Stimulated activated CD8-positive, alpha-beta memory T cell treated with anti-CD3 and anti-CD28 coated beads, Interleukin-4, amount 100 ng/mL, for 4 hours (primary cell): ENCODE measurements at places on chromosomes 11 and 22.

- no peak for DNase-seq
Measured at GRCh38 chr22:42299586-42300258, 29.3 kb upstream of the TCF20 start.

DNA sequence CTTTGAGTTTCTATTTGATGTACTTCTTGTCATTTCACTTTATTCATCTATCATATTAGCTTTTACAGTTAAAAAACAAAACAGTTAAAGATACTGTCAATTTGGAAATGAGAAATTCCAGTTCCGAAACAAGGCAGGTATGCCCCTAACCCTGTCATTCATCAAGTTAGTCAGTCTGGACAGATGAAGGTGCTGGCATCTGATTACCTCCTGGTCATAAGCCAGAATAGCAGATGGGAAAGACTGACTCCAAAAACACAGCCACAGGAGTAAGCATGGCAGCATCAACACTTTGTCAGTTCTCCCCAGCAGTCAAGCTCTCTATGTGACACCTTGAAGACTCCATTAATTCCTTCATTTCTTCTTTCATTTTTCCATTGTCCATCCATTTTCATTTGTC lies 4.3 kb downstream of the LRRC51 start:
- DNase-seq, result no peak

DNA sequence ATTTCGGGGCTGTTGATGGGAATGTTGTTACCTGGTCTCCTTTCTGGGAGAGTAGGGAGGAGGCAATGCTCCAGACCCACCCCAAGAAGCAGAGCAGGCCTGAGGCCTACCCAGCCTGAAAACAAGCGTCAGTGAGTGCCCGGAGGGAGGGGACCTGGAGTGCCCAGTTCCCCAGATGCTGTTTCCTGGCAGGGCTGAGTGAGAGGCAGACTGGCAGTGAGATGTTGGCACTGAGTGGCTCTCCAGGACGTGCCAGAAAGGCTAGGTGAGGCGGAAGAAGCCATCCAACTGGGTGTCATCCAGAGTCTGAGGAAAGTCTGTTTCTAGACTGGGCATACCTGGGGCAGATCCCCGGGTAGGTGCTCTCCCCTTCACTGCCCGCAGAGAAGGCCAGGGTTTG lies 1.3 kb downstream of the POU2F3 start:
- DNase-seq, result no peak

GRCh38 chr11:109123816-109124787 lies 297.9 kb upstream of the C11orf87 start:
- DNase-seq, result no peak
